ENCODE measurements at places on chromosomes 1 and 21.

- DNase-seq, result no peak
These were observed 738 bp downstream of the CELF3 start for GRCh38 chr1:151715726-151716404.

DNA sequence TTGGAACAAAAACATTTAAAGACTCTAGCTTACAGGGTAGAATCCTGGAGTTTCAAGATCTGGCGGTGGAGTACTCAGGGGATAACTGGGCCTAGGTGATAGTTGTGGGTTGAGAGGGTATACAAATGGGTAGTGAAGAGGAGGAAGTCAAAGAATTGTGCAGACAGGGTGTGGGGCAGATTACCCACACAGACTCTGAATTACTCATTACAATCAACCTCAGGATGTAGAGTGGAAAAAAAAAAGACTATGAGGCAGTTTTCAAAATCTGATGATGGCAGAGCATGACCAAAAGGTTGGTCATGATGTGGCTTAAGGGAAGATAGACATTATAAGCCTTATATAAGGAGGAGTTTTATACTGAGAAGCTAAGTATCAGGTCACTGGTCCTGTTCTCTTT is 44.1 kb upstream of the GLIS1 start:
- no peak for DNase-seq

- DNase-seq, result no peak
These were observed 2.6 kb upstream of the TAGLN2 start for GRCh38 chr1:159927849-159928431.

DNA sequence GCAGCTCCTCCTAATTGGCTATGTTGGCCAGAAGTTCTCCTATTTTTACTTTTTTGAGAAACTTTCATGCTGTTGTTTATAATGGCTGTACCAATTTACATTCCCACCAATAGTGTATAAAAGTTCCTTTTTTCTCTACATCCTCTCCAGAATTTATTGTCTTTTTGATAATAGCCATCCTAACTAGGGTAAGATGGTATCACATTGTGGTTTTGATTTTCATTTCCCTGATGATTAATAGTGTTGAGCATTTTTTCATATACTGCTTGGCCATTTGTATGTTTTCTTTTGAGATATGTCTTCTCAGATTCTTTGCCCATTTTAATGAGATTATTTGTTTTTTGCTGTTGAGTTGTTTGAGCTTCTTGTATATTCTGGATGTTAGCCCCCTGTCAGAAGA is 46.8 kb downstream of the NTMT2 start:
- DNase-seq, result no peak

Data from activated gamma-delta T cell (primary cell).